ENCODE measurements at places on chromosomes 6 and 20.
A peak's percentile ranks its signal among the peaks of the same experiment; 100 is the strongest.

GRCh38 chr6:34583861-34584604 lies 27.9 kb upstream of the SPDEF start:
- peak; percentile 17 for DNase-seq

GRCh38 chr6:43095939-43096338 lies 19.8 kb downstream of the PTK7 start:
- no peak for DNase-seq

GRCh38 chr6:152984513-152984872 lies 1.7 kb upstream of the FBXO5 start:
- no peak for DNase-seq

DNA sequence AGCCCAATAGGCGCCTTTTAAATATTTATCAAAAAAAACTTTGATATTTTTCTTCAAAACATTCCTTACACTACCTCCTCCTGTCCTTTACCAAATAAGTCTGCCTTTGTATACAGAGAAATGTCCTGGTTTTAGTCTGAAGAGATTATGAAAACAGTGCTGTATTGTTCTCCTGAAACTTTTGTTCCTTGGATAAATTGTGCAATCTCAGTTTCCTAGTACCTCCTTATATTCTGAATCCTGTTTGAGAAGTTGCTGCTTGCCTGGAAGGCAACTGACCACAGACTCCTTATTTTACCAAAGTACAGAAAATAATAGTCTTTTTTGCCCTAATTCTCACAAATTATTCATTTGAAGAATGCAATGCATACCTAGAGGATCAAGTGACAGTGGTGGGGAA lies 349.5 kb downstream of the EPHA7 start:
- no peak for DNase-seq

GRCh38 chr6:158780246-158780884 lies 38.8 kb downstream of the EZR start:
- DNase-seq: no peak

Measured in activated naive CD8-positive, alpha-beta T cell treated with anti-CD3 and anti-CD28 coated beads, Interleukin-2, amount 10 ng/mL, durations not matched to agents 7 days and 5 days (primary cell).